ENCODE measurements at places on chromosomes 1 and 21. TPM values are rescaled to one million over a fixed set of nuclear protein-coding genes. Genes with fewer than 3 reads are reported as not detected.

C1orf94 gene
- total RNA-seq, result 5.8 TPM

DNA sequence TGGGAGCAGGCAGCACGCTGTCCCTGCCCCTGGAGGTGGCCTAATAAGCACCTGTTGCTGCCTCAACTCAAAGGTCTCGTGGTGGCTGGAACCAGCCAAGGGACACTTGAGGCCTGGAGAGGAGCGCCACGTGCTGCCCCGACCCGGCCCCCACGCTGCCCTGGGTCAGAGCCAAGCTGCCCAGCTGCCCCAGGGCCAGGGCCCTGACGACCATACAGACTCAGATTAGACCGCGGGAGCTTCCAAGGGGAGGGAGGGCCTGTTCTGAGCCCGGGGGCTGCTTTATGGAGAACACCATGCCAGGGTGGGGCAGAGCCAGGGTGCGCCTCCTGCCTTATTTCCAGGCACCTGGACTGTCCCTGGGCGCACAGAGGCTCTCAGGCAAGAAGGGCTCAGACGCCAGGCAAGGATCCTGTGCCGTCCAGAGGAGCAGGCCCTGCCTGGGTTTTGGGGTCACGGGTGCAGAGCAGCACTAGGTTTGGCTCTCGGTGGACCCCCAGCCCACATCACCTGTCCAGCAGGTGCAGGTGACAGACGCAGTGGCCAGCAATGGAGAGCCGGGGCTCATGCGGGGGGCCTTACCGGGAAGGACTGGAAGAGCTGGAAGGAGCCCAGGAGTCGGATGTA, 18.6 kb downstream of the KRTAP10-1 start:
- no peak for DNase-seq

GRCh38 chr1:24713176-24713575, 32.1 kb upstream of the CLIC4 start:
- no peak for DNase-seq

DNA sequence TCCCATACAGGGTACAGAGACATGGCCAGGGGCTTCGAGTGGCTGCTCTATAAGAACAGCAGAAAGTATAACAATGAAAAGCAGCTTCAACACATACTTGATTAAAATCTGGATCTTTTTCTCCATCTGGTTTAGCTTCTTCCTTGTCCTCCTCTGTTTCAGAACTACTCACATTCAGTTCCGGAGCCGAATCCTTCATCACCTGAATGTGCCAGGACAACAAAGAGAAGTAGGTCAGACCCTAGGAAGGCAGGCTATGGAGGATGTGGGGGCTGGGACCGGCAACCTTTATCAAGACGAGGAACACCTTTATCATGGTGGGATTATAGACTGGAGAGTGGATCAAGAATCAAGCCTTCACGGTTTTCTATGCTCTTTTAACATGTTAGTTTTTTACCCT, 32.2 kb upstream of the RAP1GAP start:
- no peak for DNase-seq

DNA sequence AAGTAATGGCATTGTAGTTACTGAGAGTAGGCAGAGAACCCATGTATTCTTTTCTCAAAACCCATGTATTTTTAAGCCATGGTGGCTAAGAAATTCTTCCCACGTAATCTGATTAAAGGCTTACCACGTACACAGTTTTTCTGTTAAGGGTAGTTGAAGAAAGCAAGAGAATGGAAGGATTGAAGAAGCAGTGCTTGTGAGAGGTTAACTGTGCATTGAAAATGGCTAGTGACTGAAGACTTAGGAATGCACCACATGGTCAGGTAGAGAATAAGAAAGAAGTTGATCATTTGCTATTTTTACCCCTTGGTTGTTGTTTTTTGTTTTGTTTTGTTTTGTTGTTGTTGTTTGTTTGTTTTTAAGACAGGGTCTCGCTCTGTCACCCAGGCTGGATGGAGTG, 178.9 kb upstream of the SNX7 start:
- DNase-seq, result no peak

DNA sequence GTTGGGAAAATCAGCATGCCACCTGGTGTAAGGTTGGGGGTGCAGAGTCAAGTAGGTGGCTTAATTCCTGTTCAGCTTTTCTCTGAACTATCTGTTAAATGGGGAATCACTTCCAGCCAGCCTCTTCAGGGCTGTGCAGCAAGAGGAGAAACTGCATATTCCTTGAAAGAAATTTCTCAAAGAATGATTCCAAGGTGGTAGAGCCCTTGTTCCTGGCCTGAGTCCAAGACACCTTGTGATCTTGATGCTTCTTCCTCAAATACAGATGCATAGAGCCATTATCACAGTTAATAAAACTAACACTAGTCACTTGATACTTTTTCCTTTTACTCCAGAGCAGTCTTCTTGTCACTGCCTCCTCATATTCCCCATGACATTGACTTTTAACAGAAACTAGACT, 5.2 kb downstream of the TXLNA start:
- DNase-seq, result no peak

GRCh38 chr1:15114884-15115283, 38.7 kb upstream of the TMEM51 start:
- no peak for DNase-seq

OR2AK2 gene
- total RNA-seq, result not detected

GRCh38 chr1:32220746-32221580, 1.2 kb downstream of the TMEM234 start:
- DNase-seq, result no peak

IL20 gene
- not detected for total RNA-seq

GRCh38 chr1:201511396-201511940, 4.5 kb upstream of the CSRP1 start:
- DNase-seq, result no peak

PERM1 gene
- not detected for total RNA-seq

- DNase-seq, result peak; percentile 82
These were observed 11.8 kb downstream of the HTR6 start for GRCh38 chr1:19676438-19676922.

- peak; percentile 61 for DNase-seq
These were observed 6.8 kb downstream of the RPE65 start for GRCh38 chr1:68442822-68443556.

DNA sequence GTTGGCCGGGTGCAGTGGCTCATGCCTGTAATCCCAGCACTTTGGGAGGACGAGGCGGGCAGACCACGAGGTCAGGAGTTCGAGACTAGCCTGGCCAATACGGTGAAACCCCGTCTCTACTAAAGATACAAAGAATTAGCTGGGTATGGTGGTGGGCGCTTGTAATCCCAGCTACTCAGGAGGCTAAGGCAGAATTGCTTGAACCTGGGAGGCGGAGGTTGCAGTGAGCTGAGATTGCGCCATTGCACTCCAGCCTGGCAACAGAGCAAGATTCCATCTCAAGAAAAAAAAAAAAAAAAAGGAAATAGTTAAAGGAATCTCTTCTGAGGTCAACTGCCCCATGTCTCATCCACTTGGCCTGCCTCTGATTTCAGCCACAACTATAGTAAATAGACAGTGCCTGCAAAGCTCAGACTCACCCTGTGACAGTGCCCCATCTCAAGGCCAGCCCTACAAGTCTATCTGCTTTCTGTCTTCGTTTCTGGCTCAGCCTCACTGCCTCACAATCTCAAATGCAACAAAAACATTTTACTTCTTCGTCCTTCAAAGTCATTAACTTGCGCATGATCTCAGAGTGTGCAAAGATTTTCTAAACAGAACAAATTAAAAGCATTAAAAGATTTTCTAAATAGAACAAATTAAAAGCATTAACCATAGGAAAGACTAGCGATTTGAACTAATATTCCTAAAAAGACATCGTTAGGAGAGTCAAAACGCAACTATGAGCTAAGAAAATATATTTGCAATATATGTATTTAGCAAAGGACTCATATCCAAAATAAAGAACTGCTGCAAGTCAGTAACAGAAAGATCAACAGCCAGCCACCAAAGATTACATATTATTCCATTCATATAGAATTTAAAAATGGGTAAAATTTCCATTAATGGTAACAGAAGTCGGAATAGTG, 65.0 kb upstream of the PRDX6 start:
- no peak for DNase-seq

THEM5 gene
- not detected for total RNA-seq

DNA sequence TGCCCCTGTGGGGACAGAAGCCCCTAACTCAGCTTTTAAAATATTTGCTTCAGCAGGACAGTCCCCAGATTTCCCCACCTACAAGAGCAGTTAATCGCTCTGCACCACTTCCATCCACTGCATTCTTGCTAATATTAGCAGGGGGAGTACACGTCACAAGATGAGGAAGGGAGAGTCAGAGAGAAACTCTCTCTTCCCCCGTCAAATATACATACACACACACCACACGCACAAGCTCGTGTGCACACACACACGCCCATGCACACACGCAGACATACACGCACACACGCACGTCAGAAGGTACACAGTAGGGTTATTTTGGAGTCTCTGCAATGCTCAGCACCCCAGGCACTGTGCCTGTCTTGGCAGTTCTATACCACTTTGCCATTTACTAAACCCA, 2.1 kb downstream of the CLCA1 start:
- DNase-seq, result no peak

- DNase-seq, result no peak
These were observed 24.5 kb downstream of the PTTG1IP start for GRCh38 chr21:44848821-44849521.

DNA sequence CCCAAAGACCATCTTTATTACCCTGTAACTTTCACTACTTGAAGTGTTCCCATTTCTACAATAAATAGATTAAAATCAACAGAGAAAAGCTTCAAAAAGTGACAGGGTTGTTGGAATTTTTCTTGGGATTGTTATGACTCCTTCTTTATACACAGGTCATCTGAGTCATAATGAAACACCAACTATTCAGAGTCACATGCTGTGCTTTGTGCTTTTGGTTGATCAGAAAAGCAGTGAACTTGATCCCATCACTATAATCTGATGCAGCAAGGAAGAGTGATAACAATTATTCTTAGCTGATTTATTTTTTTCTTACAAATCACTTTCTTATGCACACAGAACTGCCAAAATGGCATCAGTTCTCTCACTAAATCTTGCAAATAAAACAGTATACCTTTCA, 422.9 kb downstream of the PTBP2 start:
- no peak for DNase-seq

TGFBR3 gene
- 2.9 TPM for total RNA-seq

- DNase-seq, result no peak
These were observed 43.5 kb downstream of the SNX27 start for GRCh38 chr1:151655371-151655770.

CAP1 gene
- total RNA-seq, result 295 TPM

DNA sequence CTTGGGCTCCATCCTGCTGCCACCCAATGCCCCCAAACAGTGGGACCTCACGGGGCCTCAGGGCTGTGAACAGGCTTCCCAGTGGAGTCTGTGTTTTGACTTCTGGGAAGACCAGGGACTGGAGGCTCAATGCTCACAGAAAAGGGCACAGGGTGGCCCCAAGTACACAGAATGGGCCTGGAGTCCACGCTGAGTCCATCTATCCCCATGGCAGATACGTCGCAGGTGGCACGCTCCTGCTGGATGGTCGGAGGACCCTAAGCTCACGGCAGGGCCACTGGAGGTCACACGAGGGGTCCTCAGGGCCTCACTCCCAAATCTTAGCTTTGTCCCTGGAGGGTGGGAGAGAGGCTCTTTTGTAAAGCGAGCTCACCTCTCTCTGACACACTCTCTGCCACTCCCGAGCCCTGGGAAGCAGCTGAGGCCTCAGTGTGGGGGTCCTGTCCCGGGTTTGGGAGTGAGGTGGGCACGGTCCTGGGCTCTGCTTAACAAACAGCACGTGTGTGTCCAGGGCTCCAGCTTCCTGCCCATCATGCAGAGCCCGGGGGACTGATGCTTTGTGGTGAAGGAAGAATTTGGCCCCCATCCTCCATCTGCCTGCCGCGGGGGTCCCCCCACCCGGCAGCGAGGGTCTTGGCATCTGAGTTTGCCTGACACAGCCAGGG, 27.2 kb upstream of the TTC34 start:
- no peak for DNase-seq

DNA sequence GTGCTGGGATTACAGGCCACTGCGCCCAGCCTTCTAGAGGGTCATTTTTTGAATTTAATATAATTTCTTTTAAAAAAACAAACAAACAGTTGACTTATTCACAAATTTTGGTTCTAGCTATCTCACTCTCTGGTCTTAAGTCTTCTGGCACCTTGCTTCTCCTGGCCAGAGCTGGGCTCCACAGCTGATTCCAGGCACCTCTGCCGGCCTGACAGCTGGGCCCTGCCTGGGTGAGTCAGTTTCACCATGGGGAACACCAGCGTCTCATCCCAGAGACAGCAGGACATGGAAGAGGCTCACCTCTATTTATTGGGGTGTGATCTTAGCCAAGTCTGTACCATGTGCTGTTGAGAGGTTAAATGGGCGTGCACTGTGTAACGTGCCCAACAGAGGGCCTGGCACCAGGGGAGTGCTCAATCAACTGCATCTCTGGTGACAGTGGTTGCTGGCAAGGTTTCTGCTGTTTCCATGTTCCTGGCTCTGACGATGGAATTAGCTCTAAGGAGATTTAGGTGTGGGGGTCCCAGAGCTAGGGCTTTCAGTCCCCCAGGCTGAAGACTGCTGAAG, 956 bp downstream of the CPLANE2 start:
- no peak for DNase-seq

C1QB gene
- total RNA-seq, result not detected

C2CD2 gene
- 13.0 TPM for total RNA-seq

NLRP3 gene
- total RNA-seq, result 0.23 TPM

DNA sequence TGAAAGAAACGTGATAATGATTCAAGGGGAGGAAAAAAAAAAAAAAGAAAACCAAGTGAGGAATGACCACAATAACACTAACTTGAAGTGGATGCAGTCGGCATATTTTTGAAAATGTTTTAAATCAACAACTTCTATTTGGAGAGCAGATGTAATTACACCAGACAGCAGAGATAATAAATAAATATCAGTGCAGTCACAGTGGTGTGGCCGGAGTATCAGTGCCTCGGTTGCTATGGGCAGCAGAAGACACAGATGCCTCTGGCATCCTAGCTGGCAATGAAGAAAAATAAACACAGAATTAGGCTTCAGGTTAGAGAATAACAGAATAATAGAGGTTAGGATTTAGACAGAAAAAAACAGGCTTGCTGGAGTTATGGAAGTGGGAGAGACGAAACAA, 888.3 kb downstream of the LTN1 start:
- DNase-seq, result no peak

HSPB7 gene
- not detected for total RNA-seq

- DNase-seq, result peak; percentile 43
These were observed 4.5 kb downstream of the LDLRAD1 start for GRCh38 chr1:54013393-54014008.

DNA sequence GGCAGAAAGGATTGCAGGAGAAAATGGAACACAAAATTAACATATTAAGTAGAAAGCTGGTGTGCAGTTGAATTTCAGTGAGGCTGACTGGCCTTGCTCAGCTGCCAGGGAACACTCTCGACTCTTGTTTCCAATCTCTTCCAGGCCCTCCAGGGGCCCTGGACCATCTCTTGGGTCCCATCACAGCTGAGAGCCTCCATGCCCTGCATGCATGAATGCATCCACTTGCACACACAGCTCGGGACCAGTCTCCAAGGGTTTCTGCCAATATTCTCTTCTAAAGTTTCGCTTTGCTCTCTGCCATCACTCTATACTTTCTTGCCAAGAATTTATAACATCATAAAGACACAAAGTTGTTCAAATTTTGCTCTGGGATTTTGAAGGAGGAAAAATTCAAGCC, 200.3 kb downstream of the DSCAM start:
- DNase-seq, result no peak

SPOCD1 gene
- 1.8 TPM for total RNA-seq

Data from H1 (cell line).